CD4-positive, CD25-positive, alpha-beta regulatory T cell (primary cell): ENCODE measurements at places on chromosomes 16 and 17.

- no peak for DNase-seq
- H3K4me1 ChIP-seq: peaks cover 12% of the 10 kb centered on the region
- H3K4me3 ChIP-seq: no peak overlapping the region
- peak overlapping the region; percentile 64 for H3K27ac ChIP-seq
- peaks cover 11% of the 10 kb centered on the region for H3K36me3 ChIP-seq
Measured at GRCh38 chr16:31488468-31489297, 5.8 kb downstream of the SLC5A2 start.

- H3K4me3 ChIP-seq: peak overlapping the region; percentile 93
- H3K36me3 ChIP-seq: peaks cover 16% of the 10 kb centered on the region
- no peak for DNase-seq
- no peaks in the 10 kb centered on the region for H3K27me3 ChIP-seq
- H3K27ac ChIP-seq: peak overlapping the region; percentile 60
- peaks cover 10% of the 10 kb centered on the region for H3K4me1 ChIP-seq
Measured at GRCh38 chr17:4796552-4796920, 572 bp downstream of the PSMB6 start.

DNA sequence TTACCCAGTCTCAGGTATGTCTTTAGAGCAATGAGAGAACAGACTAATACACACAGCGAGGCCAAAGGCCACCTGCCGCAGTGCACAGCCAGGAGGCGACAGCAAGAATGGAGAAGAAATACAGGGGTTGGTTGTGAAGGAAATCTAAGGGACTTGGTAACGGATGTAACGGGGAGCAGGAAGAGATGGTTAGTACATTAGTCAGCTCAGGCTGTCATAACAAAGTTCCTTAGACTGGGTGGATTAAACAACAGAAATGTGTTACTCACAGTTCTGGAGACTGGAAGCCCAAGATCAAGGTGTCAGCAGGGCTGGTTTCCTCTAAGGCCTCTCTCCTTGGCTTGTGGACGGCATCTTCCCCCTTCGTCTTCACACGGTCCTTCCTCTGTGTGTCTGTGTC lies 47.1 kb downstream of the TVP23C start:
- H3K4me3 ChIP-seq: no peak overlapping the region
- H3K4me1 ChIP-seq: no peaks in the 10 kb centered on the region
- no peaks in the 10 kb centered on the region for H3K27me3 ChIP-seq
- H3K36me3 ChIP-seq: peaks cover 42% of the 10 kb centered on the region
- no peak overlapping the region for H3K27ac ChIP-seq

GRCh38 chr17:13702266-13702665 lies 100.5 kb upstream of the HS3ST3A1 start:
- no peak overlapping the region for H3K27ac ChIP-seq
- no peaks in the 10 kb centered on the region for H3K36me3 ChIP-seq
- no peak for DNase-seq
- H3K4me3 ChIP-seq: no peak overlapping the region
- H3K27me3 ChIP-seq: peaks cover 5% of the 10 kb centered on the region

- no peaks in the 10 kb centered on the region for H3K27me3 ChIP-seq
- no peaks in the 10 kb centered on the region for H3K36me3 ChIP-seq
- no peak overlapping the region for H3K27ac ChIP-seq
- no peaks in the 10 kb centered on the region for H3K4me1 ChIP-seq
- no peak overlapping the region for H3K4me3 ChIP-seq
- no peak for DNase-seq
Measured at GRCh38 chr16:35207059-35207999, 1747.9 kb downstream of the TP53TG3F start.

GRCh38 chr17:38343608-38344419 lies at the start of gene GPR179:
Gene GPR179 (minus strand): TSS chr17:38343956. CDS start chr17:38343789, 167 bp downstream.
- no peaks in the 10 kb centered on the region for H3K4me1 ChIP-seq
- H3K4me3 ChIP-seq: no peak within 1 kb of the TSS
- no peak within 1 kb of the TSS for H3K27ac ChIP-seq
- no peaks in the 10 kb centered on the region for H3K36me3 ChIP-seq

DNA sequence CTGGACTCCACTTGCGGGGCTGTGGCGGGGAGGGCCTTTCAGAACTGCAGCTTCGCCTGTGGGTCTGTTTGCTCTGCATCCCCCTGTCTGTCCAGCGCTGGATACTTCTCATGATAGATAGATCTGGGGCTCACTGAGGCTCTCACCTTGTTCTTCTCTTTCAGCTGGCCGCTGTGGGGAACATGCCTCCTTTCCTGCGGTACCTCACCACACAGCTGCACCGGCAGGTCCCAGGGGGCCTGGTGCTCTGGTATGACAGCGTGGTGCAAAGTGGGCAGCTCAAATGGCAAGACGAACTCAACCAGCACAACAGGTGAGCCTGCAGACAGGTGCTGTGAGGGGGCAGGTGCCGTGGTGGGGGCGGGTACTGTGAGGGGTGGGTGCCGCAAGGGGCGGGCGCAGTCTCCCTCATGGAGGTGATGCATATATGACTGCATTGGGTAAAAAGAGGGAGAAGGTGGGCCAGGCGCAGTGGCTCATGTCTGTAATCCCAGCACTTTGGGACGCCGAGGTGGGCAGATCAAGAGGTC lies 6.2 kb downstream of the ENGASE start:
- no peak overlapping the region for H3K4me3 ChIP-seq
- no peaks in the 10 kb centered on the region for H3K27me3 ChIP-seq
- H3K36me3 ChIP-seq: peaks cover 32% of the 10 kb centered on the region
- no peak for DNase-seq
- H3K27ac ChIP-seq: no peak overlapping the region
- peaks cover 9% of the 10 kb centered on the region for H3K4me1 ChIP-seq
